Right hindlimb (tissue), 1 donor: ENCODE measurements at places on chromosomes 16 and 17.

DNA sequence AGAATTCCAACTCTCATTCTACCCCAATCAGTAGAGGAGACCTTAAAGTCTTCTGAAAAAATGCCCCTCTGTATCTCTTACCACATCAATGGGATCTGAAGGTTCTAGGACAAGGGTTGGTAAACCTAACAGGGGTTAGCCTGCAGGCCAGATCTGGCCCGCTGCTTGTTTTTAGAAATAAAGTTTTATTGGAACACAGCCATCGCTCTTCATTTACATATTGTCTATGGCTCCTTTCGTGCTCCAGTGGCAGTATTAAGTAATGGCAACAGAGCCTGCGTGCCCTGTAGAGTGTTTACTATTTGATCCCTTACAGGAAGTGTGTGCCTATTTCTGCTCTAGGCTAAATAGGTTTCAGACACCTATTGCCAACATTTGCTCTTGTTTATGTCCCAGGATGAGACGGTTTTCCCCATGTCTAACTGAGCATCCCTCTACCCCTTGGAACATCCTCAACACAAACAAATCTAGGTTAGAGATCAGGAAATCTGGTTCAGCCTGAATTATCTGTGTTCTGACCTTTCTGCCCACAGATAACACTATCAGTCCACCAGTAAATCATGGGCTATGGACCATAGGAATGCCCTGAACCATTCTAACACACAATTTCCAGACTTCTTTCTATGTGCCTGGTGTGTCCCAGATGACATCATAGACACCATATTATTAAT is 44.2 kb upstream of the ERCC4 start:
- DNase-seq, result no peak

GRCh38 chr17:28885951-28886350 is 11.6 kb downstream of the FLOT2 start:
- no peak for DNase-seq

DNA sequence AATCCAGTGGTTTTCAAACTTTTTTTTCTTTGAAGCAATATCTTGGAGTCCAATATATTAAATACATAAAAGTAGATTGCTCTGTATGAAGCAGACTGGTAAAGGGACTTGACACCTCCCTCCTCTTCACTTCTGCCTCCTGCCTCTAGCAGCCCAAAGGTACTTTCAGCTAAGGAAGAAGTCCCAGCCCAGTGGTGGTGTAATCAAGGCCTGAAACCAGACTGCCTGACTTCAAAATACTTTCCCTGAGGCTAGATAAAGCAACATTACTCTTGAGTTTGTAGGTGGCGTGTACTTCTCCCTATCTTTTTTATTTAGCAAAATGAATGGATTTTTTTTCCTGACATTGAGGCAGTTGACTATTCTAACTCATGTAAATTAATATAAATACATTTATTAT is 122.4 kb upstream of the TMEM97 start:
- no peak for DNase-seq

DNA sequence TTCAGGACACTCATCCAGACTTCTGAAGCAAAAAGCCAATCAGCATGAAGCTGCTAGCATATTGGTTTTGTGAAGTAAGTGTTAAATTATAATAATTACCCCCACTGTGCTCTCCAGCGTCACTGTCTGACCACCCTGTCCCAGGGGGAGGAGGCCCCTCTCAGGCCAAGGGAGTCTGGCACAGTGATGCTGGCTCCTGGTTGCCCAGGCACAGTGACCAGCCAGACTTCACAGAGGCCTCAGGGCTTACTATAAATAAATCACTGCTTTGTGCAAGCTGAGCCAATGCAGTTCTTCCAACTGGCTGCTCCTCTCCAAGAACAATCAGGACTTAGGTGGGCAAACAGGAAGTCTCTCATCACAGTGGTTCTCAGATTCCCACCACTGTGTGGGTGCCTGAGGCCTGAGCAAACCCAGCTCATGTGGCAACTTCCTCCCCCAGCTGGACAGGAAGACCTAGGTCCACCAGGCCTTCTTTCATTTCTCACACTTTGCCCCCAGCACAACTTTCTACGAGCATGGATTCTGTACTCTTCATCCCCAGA is 1.7 kb upstream of the DBNDD1 start:
- DNase-seq, result no peak

GRCh38 chr17:2056206-2057174 is 1.6 kb downstream of the HIC1 start:
- DNase-seq, result peak; percentile 48

- DNase-seq, result no peak
Observed at GRCh38 chr17:57761887-57762286, 16.8 kb upstream of the CCDC182 start.

GRCh38 chr16:79592186-79592585 is 8.4 kb downstream of the MAF start:
- no peak for DNase-seq

- no peak for DNase-seq
Observed at GRCh38 chr17:68288375-68288774, 2.6 kb downstream of the SLC16A6 start.

DNA sequence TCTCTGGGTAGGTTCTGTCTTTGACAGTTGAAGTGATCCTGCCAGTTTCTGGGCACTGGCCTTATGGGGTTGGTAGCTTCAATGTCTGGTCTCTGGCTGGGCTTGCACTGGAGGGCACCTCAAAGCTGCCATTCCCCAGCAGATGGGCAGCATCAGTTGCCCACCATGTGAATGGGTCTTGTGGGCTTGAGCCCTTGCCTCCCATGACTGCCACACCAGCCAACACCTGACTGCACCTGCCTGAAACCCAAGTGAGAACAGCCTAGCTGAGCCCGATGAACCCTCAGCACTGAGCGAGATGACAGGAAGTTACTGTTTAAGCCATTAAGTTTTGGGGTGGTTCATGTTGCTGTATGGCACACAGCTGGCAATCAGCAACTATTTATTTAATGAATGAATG is 69.1 kb upstream of the AXIN2 start:
- DNase-seq, result no peak

- no peak for DNase-seq
Observed at GRCh38 chr17:76880971-76881370, 12.8 kb downstream of the MGAT5B start.

GRCh38 chr16:68047987-68048386 is 24.9 kb downstream of the DUS2 start:
- no peak for DNase-seq

DNA sequence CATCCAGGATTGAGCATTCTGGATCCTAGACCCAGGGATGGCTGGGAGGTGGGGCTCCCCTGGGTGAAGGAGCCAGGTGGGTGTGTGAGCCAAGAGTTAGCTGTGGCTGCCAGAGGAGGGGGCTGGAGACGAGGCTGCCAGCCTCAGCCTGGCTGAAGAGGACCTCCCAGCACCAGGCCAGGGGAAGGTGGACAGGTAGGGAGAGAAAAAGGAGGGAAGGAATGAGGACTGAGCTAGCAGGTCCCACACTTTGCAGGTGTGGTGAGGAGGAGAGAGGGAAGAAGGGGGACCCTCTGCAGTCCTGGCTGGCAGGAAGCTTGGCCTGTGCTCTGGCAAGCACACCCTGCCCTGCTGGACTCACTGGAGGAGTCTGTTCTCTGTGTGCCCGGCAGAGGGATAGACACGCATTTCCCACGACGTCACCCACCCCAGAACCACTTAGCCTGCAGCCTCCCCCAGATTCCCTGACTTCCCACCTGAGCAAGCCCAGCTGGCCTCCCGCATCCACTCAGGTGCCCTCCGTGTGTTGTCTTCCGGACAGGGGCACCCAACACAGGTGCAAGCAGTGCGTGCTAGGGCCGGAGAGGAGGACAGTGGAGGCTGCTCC is 42.0 kb downstream of the SOCS3 start:
- DNase-seq, result no peak

GRCh38 chr17:78111727-78112517 is 16.6 kb downstream of the TMC6 start:
- DNase-seq, result no peak

DNA sequence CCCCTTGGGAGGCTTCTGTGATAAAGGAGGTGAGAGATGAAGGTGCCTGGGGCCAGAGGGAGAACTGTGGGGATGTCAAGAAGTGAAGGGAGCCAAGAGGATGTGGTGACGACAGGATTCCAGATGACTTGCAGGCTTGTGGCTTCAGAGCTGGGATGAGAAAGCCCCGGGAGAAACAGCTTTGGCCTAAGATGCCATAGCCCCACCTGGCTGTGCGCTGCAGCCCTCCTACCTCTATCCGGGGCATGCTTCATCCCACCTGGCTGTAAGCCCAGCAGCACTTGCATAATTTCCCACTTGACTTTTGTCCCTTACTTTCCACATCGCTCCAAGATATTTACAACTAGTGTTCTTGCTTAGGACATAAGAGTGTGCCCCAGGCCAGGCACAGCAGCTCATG is 29.3 kb downstream of the GINS3 start:
- DNase-seq, result no peak

GRCh38 chr17:73343168-73343634 is 31.4 kb upstream of the CDC42EP4 start:
- DNase-seq, result peak; percentile 92

- peak; percentile 85 for DNase-seq
Observed at GRCh38 chr16:3112058-3112880, at the start of gene ZNF205. Gene ZNF205, plus strand, starts transcription at chr16:3112586. Its CDS starts 845 bp downstream, at chr16:3113431.

- DNase-seq, result no peak
Observed at GRCh38 chr16:29877266-29877961, 14.4 kb upstream of the CDIPT start.
